Fibroblast of skin of back (primary cell): ENCODE measurements at places on chromosomes 7 and 10.
A peak's percentile ranks its signal among the peaks of the same experiment; 100 is the strongest.

GRCh38 chr7:155316427-155317113 lies 18.9 kb downstream of the INSIG1 start:
- no peak for DNase-seq

DNA sequence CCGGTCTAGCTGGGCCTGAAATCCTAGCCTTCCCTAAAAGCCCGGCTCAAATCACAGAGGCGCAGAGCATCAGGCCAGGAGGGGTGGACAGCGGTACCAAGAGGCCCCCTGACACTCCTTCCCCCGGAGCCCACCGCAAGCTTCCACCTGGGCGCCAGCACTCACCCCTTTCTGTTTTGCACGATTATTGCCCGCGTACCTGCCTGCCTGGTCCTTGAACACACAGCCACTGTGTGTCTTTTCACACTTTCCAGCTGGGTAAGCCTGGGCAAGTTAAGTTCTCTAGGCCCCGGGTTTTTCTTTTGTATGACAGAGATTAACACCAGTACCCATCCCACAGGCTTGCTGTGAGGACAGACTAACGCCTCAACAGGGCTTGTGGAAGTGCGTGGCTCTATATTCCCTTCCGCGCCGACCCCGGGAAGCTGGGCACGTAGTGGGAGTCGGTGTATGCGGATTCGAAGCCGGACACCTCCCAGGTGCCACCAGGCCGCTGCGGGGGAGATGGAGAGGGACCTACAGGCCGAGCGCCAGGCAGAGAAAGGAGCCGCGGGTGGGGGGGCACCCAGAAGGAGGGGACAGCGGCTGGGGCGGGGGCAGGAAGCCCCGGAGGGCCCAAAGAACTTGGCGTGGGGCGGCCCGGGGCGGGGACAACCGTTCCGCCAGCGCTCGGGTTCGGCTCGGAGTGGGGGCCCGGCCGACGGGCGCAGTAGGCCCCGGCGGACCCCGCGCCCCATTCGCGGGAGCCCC lies 792 bp downstream of the ZNF746 start:
- DNase-seq: peak; percentile 43

- DNase-seq: peak; percentile 21
Observed at GRCh38 chr7:157568770-157569584, 232.2 kb downstream of the DNAJB6 start.

GRCh38 chr7:41688012-41688625 lies 14.8 kb downstream of the INHBA start:
- DNase-seq: peak; percentile 72

DNA sequence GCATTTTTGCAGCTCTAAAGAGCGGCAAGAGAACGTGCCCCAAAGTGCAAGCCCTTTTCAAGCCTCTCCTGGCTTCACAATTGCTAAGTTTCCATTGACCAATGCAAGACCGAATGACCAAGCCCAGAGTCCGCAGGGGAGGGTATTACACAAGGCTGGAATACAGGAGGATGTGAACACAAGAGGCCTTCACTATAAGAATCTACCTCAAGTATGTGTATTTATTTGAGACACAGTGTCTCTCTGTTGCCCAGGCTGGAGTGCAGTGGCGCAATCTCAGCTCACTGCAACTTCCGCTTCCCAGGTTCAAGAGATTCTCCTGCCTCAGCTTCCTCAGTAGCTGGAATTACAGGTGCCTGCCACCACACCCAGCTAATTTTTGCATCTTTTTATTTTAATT lies 22.2 kb upstream of the TPST1 start:
- DNase-seq: no peak

- DNase-seq: no peak
Observed at GRCh38 chr7:364536-364935, 74.6 kb downstream of the FOXL3 start.

- no peak for DNase-seq
Observed at GRCh38 chr10:21919906-21920305, 83.6 kb downstream of the DNAJC1 start.

DNA sequence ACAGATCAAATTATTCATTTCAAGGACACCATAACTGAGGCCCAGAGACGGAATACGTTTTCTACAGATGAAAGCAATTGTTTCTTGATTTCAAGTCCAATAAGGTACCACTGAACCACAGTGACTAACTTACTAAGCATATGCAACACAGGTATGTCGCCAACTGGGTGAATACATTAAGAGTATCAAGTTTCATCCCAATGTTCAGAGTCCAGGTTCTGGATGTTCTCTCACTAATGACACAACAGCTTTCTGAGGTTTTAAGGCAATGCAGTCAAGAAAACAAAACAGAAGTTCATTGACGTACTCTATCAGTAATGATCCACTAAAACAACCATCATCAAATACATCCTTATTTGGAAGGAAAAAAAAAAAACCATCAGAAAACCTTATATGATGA lies 35.8 kb downstream of the NSUN6 start:
- no peak for DNase-seq

DNA sequence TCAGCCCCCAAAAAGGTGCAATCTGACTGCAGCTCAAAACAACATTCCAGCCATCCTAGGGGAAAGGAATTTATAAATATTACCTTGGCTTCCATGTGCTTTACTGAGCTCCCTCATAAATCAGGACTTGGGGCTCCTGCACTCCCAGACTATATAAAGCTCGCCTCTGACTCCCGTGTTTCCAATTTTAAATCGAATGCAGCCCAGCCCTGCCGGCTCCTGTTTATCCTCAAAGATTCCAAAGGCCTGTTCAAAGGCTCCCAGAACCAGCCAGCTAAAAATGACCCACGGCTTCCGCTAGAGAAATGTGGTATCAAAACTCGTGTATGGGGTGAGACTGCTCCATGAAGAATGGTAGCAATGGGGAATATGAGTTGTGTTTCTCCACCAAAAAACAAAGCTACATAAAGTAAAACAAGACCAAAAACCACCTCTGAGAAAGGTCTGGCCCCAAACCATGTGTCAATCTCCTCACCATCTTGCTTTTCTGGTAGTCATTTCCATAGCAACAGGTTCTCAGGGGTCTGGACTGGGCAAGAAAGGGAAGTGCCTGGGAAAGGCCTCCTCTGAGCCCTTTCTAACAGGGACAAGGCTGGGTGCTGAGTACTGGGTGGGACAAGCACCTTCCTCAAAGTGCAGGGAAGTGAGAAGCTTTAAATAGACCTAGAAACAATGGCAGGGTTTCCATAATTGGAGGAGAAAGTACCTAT lies 5.1 kb downstream of the CALML3 start:
- DNase-seq: no peak

DNA sequence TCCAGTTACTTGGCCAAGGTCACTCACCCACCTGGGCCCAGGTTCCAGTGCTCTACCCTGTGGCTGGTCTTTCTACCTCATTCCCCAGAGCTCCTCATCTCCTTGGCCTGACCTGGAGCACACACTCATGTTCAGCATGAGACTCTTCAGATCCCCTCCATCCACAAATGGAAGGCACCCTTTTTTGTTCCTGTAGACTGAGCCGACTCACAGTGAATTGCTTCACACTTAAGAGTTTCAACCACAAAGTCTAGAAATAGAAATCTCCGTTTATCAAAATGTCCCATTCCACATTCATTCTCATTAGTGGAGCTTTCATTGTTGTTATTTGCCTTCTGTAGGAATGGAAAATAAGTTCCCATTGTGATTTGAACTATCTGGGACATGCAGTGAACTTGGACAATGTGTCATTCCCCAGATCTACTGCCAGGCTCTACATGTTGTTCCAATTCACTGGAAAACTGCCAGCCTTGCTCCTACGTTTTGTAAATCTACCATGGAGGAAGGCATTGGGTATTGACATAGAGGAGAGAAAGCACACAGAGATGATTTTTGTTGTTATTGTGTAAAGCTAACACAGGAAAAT lies 125.3 kb upstream of the CELF2 start:
- DNase-seq: no peak

- no peak for DNase-seq
Observed at GRCh38 chr7:140509789-140510188, 30.5 kb upstream of the MKRN1 start.

- DNase-seq: no peak
Observed at GRCh38 chr7:40330408-40330807, 195.6 kb downstream of the SUGCT start.

GRCh38 chr10:74206746-74207145 lies 55.7 kb downstream of the ADK start:
- DNase-seq: no peak

DNA sequence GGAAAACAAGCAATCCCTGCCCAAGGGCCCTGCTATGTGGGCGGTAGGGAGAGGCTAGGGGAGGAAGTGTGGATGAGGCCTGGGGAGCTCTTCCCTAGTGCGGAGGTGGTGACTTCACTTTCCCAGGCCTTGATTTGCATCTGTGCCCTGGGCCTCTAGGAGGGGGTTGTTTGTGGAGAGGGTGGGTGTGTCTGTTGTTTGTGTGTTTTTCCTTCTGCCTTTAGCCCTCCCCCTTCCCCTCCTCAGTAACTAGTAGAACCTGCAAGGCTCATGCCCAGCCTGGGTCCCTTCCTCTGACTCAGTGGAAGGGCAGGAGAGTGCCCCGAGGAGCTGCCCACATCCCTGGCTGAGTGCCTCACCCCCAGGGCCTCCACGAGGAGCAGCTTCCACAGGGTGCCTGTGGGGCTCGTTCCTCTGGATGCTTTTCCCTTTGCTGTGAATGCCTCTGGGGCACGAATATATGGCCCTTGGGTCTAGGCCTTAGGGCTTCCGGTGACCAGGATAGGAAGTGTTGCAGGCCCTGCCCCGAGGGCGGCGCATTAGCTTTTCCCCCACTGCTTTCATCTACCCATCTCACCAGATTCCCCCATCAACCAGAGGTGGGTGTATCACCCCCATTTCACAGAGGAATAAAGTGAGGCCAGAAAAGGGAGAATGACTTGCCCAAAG lies 89.4 kb upstream of the DUSP5 start:
- peak; percentile 27 for DNase-seq

- DNase-seq: no peak
Observed at GRCh38 chr10:13322615-13323148, 22.8 kb upstream of the PHYH start.

- no peak for DNase-seq
Observed at GRCh38 chr7:99293167-99293566, 20.5 kb downstream of the MYH16 start.

DNA sequence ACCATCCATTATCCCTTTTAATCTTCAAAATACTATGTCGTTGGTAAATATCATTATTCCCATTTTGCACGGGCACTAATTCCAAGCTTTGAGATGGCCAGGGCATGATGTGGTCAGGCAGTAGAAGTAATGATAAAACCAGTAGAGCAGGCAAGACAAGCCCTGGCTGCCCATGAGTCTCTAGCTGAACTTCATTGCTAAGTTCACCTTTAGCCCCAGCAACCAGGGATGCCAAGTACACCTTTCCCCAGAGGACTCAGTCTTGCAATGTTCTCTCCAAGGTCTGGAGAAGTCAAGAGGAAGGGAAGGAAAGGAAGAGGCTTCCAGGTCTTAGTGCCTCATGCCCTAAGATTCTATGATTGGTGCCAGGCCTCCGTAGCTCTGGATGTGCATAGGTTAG lies 203.2 kb downstream of the PLXNA4 start:
- DNase-seq: no peak
